ENCODE measurements at places on chromosomes 2 and 18. TPM values are rescaled to one million over a fixed set of nuclear protein-coding genes. Genes with fewer than 3 reads are reported as not detected.

Gene KCNG2
- not detected for total RNA-seq

DNA sequence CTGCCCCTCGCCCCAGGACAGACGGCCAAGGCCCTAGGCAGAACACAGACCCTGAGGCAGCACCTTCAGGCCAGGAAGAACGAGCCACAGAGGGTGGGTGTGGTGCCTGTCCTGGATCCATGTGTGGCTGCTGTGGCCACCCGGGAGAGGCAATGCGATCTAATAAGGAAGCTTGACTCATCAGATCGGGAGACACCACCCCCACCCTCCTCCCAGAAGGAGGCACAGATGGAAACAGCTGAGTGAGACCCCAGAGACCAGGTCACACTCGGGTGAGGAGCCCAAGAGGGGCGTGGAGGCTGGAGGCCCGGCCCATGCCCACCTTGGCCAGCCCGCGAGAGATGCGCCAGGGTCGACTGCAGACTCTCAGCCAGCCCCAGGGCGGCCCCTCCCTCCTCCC, 20.3 kb downstream of the KCNG2 start:
- peaks cover 9% of the 10 kb centered on the region for H3K4me1 ChIP-seq
- no peaks in the 10 kb centered on the region for H3K36me3 ChIP-seq
- no peak for DNase-seq
- peaks cover 21% of the 10 kb centered on the region for H3K27me3 ChIP-seq
- H3K4me3 ChIP-seq: no peak overlapping the region
- H3K27ac ChIP-seq: no peak overlapping the region

Gene MATN3
- not detected for total RNA-seq

DNA sequence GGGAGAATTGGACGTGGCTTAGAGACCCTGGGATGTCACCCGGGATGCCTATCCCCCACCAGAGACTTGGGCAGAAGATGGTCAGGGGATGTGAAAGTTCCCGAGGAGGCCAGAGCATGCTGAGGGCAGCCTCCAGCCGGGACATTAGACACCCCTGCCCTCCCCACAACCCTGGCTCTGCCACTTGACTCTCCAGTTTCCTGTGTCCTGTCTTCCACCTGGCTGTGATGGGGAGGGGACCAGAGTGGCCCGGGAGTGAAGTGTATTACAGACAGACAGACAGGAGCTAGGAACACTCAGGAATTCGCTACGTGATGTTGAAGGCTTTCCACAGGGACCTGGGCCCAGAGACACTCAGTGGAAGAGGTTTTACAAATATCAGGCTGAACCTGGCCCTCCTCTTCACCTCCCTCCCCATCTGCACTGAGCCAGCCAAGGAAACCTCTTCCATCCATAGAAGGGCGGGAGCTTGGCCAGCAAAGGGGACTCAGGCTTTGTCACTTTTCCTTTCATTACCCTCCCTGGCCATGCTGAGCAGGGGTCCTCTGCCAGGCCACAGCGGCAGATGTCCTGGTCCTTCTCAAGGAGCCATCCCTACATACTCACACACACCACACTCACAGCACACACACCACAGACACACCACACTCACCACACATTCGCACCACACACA, 60.7 kb downstream of the SDC1 start:
- H3K27ac ChIP-seq: no peak overlapping the region
- no peak for DNase-seq
- no peaks in the 10 kb centered on the region for H3K36me3 ChIP-seq
- H3K4me1 ChIP-seq: no peaks in the 10 kb centered on the region
- no peak overlapping the region for H3K4me3 ChIP-seq

DNA sequence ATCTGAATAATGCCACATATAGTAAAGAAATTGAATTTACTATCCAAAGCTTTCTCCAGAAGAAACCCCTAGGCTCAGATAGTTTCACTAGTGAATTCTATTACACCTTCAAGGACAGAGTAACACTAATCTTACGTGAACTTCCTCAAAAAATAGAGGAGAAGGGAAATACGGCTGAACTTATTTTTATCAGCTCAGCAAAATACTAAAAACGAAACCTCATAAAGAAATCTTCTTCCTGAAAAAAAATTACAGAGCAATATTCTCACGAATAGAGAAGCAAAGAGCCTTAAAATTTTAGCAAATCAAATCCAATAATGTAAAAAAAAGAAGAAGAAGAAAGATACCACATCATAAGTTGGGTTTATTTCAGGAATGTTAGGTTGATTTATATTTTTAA, 14.7 kb downstream of the CAPN13 start:
- no peak overlapping the region for H3K4me3 ChIP-seq
- no peak for DNase-seq
- no peak overlapping the region for H3K27ac ChIP-seq
- no peaks in the 10 kb centered on the region for H3K4me1 ChIP-seq

GRCh38 chr2:225270861-225271260, 128.6 kb upstream of the NYAP2 start:
- DNase-seq: peak; percentile 24
- H3K27me3 ChIP-seq: peaks cover 4% of the 10 kb centered on the region
- H3K4me3 ChIP-seq: no peak overlapping the region
- no peak overlapping the region for H3K27ac ChIP-seq
